BE2C (cell line): ENCODE measurements at places on chromosomes 11 and 22.

GRCh38 chr22:24159650-24160049, 21.6 kb upstream of the SUSD2 start:
- DNase-seq, result no peak

DNA sequence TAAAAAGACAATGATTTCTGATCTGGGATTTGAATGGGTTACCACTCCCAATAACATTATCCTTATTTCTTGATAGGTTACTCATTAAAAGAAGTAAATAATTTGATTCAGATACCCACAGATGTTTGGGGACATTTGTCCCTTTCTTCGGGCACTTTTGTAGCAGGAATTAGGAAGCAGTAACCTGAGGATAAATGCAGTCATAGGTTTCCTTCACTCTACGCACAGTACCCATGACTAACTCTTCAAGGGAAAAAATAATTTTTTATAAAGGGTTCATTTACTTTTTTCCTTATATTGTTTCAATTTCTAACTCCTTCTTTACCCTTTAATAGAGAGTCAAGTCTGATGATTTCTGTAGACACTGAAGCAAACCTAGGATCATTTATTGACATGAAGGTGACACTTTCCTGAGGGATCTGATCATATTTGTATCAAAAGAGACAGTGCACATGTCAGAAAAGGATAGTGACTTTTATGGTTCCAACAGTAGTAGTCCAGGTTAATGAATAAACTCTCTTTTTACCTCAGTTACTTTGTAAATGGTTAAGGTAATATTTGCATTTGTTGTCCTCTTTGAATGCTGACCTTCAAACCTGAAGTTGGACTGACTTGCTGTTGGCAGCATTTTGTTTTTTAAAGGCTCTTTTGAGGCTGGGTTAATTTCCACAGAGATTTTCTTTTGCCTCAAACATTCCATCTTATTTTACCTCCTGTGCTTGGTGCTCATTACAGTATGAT, 1072.0 kb downstream of the LRRC4C start:
- no peak for DNase-seq

DNA sequence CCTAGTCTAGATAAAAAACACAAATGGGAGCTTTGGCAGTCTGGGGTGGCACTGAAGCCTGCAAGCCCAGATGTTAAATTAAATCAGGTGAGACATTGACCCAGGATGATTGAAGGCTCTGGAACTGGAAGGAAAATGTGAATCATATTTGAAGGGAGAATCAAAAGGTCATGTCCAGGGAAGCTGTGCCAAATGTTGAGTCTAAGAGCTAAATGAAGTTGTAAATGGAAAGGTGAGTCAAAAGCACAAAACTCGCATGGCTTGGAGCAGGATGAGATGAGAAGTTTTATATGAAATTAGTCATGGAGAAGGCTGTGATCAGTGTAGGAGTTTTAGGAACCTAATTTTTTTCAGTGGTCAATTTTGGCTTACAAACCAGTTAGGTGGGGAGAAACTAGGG, 301.1 kb downstream of the BLID start:
- no peak for DNase-seq

- no peak for DNase-seq
Measured at GRCh38 chr11:59707371-59707770, 6.3 kb downstream of the OR10V1 start.

- no peak for DNase-seq
Measured at GRCh38 chr22:29636751-29637150, 33.3 kb downstream of the NF2 start.
